NCI-H2081 treated with DMSO at 0.1 percent for 48 hours (cell line): ENCODE measurements at places on chromosomes 7 and 10.

GRCh38 chr7:47552621-47553020 is 29.3 kb downstream of the TNS3 start:
- DNase-seq: no peak

- DNase-seq: no peak
Measured at GRCh38 chr7:103387242-103387641, 39.8 kb downstream of the PSMC2 start.

- DNase-seq: no peak
Measured at GRCh38 chr10:74936577-74937265, 110.3 kb downstream of the KAT6B start.

DNA sequence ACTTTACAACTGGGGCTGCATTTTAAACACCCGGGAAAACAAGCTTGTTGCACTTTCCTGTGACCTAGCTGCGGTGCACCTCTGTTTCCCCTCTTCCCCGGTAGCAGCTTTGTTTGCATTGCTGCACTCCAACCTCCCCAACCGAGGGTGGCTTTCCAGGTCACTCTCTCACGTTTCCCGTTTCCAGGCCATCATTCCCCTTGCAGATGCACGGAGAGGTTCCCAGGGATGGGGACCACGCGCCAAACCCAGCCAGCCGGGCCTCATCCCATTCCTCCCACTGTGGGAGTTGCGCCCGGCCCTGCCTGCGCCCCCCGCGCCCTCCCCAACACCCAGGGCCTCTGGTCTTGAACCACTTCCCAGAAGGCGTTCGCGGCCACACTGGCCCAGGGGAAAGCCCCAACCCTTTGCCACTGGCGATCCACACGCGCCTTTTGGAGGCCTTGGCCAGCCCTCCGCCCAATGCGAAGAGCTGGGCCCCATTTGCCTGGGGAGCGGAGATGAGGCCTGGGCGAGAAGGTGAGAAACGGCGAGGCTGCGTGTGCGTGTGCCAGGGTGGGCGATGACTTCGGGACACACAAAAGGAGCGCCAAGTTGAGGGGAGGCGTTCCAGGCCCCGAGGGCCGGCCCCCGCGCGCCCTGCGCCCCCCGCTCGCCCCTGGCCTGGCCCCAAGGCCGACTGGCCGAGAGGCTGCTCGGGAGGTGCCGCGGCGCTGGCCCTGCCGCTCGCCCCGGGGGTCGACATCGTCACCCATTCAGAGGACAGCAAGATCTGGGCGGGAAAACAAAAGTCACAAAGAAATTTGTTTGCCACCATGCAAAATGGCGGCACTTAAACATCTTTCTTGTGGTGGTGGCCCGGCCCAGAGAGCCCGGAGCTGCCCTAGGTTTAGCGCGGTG is 15.9 kb downstream of the SKIDA1 start:
- no peak for DNase-seq

DNA sequence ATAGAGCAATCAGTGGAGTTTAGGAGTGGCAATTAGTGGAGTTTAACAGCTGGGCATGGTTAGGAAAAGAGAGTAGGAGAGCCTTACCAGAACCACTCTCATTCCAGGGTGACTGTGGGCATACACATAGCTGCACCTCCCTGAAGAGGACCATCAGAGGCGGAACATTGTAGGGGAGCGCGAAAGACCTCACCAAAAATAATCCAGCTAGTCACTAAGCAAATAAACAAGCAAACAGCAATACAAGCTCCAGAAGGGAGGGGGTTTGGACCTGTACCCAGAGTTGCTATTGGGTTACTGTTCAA is 4.1 kb upstream of the NACAD start:
- DNase-seq: no peak
